Adipocyte (in vitro differentiated cells): ENCODE measurements at places on chromosomes 2 and 18.

GRCh38 chr2:12057436-12058166 lies 311.2 kb downstream of the LPIN1 start:
- DNase-seq: no peak

DNA sequence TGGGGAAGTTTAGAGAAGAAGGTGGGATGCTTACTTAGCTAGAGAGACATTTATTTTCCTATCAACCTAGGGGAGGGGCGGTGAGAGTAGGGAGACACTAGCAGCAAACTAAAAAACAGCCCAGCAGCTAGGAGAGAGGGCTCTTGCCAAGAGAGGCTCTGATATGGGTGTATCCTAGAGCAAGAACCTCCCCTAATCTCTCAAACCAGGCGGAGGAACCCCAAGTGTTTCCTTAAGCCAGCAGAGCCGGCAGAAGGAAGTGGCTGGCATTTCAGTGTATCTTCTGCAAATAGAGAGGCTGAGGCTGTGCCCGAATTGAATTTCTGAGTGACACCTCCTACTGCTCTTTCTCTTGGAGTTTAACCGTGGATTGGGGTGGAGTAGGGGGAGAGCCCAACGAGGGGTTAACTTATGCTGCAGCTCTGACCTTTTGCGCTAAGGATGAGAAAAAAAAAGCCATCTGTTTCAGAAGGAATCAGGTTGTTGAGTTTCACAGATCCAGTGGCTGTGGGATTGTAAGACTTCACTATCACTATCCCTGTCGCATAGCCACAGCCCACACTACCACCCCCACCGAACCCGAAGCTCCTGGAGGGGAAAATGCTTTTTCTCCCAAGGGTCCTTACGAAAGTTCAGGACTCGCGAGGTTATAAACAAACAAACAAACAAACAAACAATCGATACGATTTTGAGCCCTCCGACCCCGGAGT lies 1.4 kb downstream of the ST8SIA5 start:
- no peak for DNase-seq

GRCh38 chr18:45930963-45931362 lies 36.2 kb downstream of the EPG5 start:
- DNase-seq: no peak

DNA sequence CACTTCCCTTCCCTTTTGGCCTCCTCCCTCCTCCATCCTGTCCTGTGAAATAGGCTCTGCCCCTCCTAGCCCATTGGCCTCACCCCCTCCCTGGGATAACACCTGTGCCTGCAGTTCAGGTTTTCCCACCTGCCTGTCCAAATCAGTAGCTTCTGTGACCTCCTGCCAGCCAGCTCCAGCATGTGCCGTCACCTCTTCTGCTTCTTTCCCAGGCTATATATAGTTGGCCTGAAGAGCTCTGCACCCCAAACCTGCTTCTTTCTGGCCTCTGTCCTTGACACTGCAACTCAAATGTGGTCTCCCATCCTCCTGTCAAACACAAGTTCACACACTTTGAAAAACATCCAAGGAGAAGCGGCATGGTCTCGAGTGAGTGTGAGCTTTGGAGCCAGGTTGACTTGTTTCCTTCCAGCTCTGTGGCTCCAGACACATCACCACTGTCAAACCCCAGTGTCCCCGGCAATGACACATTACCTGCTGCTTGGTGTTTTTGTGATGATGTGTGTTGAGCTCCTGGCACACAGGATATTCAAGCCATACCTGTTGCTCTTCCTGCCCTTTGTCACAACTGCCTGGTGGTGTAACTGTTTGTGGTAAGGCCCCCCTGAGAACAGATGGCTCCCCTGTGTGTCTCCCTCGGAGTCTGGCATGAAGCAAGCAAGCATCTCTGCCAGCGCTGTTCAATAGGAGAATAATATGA lies 143.6 kb upstream of the DAPL1 start:
- no peak for DNase-seq

DNA sequence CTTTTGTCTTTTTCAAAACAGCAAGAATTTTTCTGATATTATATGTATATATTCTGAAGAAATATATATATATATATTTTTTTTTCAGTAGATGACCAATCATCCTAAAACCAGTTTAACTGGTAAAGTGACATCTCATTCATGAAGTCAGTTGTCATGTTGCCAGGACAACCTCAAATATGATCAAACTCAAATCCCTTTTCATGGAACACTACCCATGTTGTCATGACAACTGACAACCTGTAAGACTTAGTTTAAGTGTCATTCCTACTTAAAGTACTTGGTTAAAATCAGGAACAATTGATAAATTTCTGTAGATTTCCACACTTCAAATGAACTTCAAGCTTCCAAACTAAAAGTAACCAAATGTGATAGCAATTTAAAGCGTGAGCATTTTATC lies 101.8 kb upstream of the ERBB4 start:
- no peak for DNase-seq
